ENCODE measurements at places on chromosomes 11 and 22.

- DNase-seq: no peak
Observed at GRCh38 chr11:2444821-2445745, at the start of gene KCNQ1. Gene KCNQ1 (plus strand): TSS chr11:2445008. CDS start chr11:2445099, 91 bp downstream.

DNA sequence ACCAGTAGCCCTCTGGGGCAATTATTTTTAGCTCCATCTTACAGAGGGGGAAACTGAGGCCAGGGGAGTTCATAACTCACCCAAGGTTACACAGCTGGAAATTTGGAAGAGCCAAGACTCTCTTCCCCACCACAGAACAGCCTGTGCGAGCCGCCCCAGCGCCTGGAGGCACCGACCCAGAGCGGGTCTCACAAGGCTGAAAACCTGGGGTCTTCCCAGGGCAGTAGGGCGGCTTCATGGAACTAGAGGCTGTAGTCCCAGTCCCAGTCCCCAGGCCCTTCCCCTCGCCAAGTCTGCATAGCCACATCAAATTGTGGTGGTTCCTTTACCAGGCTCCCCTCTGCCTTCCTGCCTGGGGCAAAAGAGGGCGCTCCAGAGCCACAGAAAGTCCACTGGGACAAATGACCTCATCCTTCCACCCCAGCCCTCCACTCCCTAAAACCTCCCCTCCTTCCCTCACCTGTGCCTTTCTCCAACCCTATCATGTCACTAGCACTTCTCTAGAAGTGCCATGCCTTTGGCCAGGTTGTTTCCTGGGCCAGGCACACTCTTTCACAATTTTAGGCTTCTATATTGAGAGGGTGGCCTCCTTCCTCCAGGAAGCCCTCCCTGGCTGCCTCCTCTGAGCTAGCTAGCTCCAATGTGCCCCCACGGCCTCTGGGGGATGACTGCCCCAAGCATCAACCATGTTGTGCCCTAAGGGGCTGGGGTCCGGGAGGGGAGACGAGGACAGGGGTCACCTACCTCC is 15.2 kb upstream of the CDC42EP1 start:
- no peak for DNase-seq

DNA sequence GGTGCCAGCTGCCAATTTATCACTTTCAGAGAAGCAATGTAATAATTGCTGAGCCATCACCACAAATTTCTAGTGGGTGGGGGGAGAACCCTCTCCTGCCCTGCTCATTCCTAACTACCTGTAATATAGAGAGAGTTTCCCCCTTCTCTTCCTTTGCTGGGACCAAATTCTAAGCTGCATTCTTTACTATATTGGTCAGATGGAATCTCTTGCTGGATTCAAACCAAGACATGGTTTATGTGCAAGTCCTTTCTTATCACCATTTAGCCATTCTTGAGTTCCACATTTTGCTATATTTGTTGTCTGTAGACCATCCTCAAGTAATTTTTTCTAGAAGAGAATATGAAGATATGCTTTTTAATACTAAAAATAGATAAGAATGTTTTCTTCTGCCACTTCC is 452.1 kb downstream of the MN1 start:
- no peak for DNase-seq

DNA sequence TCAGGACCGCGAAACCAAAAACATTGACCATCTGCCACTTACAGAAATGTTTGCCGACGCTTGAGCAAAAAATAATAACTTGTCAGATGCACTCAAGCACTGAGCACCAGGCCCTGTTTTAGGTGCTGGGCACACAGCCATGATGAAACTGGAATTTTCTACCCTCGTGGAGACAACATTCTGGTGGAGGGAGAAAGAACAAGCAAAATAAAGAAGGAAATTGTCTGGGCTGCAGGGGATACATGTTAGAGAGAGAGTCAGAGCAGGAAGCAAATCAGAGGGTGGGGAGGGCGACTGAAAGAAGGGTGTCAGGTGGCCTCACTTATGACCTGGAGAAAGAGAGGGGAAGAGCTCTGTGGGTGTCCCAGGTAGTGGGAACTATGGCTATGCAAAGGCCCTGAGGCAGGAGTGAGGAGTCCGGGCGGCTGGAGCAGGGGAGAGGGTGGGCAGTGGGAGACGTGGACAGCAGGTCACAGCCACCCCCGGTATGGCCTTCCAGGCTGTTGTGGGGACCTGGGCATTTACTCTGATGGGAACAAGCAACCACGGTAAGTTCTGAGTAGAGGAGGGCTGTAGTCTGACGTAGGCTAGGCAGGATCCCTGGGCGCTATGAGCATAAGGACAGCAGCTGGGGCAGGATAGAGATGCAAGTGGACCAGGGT is 78.8 kb downstream of the MYEOV start:
- no peak for DNase-seq

GRCh38 chr11:93288079-93288478 is 42.5 kb upstream of the DEUP1 start:
- no peak for DNase-seq

DNA sequence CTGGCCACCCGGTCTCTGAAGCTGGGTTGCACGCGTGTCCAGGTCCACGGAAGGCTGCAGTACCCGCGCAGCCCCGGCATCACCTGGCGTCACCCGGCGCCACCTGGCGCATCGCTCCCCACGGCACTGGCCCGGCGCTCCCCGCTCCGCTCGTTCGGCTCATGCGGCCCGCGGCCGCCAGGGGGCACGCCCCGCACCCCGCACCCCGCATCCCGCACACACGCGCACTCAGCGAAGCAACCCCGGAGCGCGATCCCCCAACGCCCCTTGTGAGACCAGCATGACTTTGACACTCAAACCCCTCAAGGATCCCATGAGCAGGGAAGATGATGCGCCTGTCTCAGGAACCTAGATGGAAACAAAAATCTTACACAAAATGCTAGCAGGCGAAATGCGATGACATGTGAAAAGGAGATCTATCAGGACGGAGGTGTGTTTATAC is 11.9 kb downstream of the B3GNT6 start:
- DNase-seq: peak; percentile 45

GRCh38 chr11:128503245-128503991 is 83.9 kb downstream of the ETS1 start:
- DNase-seq: no peak

GRCh38 chr22:42437488-42438292 is 5.5 kb upstream of the NFAM1 start:
- peak; percentile 77 for DNase-seq

DNA sequence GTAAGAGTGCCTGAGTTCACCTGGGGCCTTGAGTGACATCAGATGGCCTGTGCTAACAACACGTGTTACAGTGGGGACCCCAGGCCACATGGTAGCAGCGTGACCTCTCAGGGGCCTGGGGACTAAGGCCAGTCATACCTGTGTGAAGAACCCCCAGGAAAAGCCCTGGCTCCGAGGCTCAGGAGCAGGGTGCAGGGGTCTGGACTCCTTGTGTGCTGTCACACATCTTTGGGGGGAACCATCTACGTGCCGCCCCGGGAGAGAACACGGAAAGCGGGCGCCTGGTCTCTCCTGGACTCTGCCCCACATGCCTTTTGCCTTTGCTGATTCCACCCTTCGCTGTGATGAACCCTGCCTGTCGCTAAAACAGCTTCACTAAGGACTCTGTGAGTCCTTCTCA is 48.7 kb downstream of the SHANK2 start:
- DNase-seq: no peak
